ENCODE measurements at places on chromosomes 12 and 14. TPM values are rescaled to one million over a fixed set of nuclear protein-coding genes. Genes with fewer than 3 reads are reported as not detected.

DNA sequence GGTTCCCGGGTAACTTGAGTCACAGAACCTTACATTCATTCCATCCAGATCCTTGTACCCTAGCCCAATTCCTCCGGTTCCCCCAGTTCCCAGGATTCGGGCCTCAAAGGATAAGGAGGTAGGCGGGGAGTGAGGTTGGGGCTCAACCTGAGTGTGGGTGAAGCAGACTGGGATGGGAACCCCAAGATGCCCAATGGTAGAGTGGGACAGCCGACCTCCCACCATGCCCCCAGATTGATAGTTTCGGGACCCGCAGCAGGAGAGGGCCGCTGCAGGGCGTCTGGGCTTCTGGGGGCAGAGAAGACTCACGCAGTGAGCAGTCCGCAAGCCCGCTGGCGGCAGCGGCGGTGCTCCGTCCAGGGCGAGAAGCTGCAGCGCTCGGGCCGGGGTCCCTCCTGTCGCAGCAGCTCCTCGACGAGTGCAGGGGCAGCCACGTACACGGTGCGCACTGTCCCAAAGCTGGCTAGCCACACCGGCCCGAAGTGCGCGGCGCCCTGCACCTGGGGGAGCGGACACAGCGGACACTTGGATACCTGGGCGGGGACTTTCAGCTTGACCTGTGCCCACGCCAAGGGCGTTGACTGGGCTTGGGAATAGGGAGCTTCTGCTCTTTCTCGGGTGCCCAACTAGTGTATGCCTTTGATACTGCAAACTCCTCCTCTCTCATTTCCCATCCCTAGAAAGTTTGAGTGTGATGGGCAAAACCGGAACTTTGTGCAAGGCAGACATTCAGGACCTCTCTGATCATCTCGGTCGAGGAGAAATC lies 997 bp downstream of the CYP27B1 start:
- DNase-seq, result no peak

DNA sequence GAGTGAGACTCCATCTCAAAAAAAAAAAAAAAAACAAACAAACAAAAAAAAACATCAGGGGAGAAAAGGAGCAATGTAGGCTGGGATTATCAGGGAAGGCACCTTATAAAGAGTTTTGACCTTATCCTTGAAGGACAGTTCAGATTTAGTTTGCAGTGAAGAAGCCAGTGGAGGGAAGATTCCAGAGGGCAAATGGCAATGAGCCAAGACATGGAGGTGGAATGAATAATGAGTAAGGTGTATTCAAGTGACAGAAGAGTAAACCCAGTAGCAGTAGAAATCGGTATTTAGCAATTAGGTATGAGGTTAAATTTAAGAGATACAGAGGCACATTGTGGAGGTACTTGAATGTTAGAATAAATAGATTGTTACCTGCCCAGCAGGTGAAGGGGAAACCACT lies 2.2 kb upstream of the DUSP16 start:
- DNase-seq, result no peak

GRCh38 chr12:2627076-2627834 lies 167.5 kb upstream of the FKBP4 start:
- no peak for DNase-seq

DNA sequence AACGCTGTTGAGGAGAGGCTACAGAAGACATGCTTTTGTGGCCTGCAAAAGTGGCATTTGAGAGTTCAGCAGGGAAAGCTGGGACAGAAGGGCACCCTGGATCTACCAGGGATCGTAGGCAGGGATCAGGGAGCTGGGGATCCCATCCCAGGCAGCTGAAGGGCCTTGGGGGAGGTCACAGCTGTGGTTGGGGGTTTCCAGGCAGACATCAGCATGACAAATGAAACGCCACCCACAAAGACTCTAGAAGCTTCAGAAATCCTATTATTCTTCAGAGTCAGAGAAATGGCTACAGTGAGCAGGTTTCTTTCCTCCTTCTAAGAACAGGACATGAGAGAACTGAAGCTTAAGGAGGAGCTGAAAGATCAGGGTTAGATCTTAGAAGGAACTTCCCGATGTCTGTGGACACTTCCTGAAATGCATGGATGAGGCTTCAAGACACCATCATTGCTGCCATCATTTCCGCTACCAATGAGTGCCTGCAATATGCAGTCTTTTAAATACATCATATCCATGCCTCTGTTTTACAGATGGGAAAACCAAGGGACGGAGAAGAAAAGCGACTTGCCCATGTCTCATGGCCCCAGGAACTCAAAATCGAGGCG lies 104.3 kb downstream of the RBM19 start:
- no peak for DNase-seq

DNA sequence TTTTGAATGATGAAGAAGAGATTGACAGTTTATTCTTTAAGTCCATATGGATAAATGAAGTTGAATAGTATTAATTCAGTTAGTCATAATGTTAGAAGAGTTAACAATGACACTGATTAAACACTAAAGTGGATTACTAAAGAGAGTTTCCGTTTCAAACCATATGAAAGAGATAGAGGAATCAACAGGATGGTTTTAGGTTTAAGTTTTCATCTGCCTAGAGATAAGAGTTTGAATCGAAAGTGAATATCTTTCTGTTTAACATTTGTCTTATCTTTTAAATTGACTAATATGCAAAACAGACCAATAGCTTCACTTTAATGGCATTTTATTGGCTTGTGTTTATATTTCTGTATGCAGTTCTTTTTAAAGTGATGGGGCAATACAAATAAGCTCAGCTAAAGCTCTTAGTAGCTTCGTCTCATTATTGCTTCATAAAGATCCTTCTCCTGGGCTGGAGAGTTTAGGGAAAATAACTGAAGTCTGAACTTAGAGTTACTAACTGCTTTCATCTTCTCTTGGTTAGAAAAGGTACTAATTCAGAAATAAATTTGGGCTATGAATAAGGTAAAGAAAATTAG lies 66.0 kb downstream of the MIPOL1 start:
- DNase-seq, result no peak

DNA sequence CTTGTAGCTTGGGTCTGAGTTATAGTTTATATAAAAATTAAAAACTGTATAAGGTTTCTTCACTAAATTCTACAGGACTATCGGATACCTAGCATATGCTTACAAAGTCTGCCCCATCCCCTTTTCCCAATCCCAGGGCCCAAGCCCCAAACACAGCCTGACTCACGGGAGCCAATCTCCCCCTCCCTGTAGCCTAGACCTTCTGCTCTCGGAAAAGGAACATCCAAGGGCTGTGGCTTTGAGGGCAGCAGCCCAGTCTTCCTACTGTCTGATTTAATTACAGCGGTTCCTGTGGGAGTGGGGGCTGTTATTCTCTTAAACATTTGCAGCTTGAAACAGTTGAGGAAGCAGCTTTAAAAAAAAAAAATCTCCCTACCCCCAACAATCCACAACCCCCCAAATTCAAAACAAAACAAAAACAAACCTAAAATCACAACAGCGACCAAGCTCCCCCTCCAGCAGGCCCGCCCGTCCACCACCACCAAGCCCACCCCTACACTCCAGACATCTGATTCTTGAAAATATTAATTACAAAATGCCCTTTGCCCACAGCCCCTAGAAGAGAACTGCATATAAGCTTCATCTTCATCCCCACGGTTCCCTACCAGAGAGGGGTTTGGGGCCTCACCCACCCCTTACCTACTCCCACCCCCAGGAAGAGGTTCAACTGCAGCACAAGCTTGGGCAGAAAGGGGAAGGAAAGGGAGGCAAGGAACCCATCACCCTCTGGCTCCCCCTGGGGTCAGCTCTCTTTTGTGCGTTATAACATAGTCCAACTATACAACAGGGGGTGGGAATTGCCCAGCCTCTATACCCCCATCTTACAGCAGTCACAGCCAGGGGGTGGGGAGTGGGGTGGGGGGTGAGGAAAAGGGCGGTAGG lies 1.1 kb upstream of the PRKAG1 start:
- no peak for DNase-seq

DNA sequence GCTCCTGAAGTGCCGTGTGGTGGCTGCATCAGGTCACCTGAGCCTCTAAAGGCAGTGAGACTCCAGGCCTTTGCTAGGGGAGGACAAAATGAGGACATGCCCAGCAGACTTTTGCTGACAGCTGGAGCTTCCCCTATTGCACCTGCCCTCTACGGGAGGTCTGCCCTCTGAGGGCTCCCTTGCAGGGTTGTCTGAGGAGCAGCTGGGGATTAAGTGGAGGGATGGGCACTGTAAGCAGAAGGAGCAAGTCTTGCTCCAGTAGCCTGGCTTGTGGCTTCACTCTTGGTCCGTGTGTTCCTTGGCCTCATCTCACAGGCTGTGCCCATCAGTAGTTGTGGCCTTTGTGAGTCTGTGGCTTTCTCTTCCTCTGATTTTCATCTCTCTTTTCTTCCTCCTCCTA lies 66.9 kb upstream of the NRXN3 start:
- DNase-seq, result no peak

DNA sequence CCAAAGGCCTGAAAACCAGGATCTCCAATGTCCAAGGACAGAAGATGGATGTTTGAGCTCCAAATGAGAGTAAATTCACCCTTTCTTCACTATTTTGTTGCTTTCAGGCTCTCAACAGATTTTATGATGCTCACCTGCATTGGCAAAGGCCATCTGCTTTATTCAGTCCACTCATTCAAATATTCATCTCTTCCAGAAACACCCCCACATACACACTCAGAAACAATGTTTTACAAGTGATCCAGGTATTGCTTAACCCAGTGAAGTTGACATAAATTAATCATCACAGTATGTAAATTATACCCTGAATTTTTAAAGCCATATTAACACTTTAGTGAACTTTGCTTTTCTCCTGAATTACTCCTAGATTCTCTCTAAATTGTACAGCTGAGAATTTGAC lies 63.3 kb downstream of the DUSP6 start:
- DNase-seq, result no peak

PMCH gene
- not detected for total RNA-seq

KIF5A gene
- total RNA-seq, result 0.05 TPM
